Panc1 (cell line): ENCODE measurements at places on chromosomes 6 and 20.
A peak's percentile ranks its signal among the peaks of the same experiment; 100 is the strongest.

GRCh38 chr6:157020398-157020797 is 243.2 kb downstream of the ARID1B start:
- peak overlapping the region; percentile 78 for H3K4me3 ChIP-seq
- peaks cover 42% of the 10 kb centered on the region for H3K4me1 ChIP-seq
- H3K27me3 ChIP-seq, result no peaks in the 10 kb centered on the region
- H3K27ac ChIP-seq, result peak overlapping the region; percentile 90
- no peaks in the 10 kb centered on the region; the same call in 1 of the 2 replicates for H3K36me3 ChIP-seq

- no peak for DNase-seq
- H3K27me3 ChIP-seq, result no peaks in the 10 kb centered on the region
- 0 out of 2 replicates have a peak overlapping the region, but pooled peaks have one; percentile 5 for H3K27ac ChIP-seq
Measured at GRCh38 chr20:32339116-32339515, 19.0 kb upstream of the ASXL1 start.

DNA sequence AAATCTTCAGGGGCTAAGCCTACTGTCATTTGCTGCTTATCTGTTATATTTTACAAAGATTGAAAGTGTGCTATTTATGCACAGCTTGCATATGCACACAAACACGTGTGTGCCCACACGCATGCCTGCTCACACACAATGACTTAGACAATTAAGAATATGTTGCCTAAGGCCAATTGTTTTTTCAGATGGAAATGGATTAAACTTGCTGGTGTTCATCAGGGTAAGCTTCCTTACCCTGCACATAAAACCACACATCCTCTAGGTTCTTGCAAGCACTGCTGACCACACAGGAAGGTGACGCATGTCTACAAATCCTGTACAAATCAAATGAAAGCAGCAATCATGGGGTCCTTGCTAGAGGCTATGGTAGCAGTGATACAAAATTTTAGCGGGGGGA is 58.4 kb downstream of the GJA10 start:
- H3K4me1 ChIP-seq, result peaks cover 21% of the 10 kb centered on the region
- no peak overlapping the region for H3K4me3 ChIP-seq
- no peaks in the 10 kb centered on the region for H3K36me3 ChIP-seq

DNA sequence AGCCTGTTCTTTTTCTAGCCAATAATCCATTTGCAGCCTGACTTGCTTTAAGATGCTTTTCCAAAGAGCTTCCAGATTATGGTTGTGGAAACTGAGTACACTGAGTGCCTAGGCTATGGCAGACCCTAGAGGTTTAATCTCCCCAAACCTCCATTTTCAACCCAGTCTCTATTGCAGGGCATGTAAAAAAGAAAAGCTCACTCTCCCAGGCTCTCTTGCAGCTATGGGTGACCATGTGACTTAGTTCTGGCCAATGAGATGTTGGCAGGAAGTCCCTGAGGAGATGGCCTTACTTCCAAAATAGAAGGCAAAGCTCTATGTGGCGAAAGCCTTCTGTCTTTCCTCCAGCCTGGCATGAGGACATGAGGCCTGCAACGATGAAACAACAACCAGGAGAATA is 3.8 kb downstream of the PDRG1 start:
- no peak for DNase-seq
- H3K27ac ChIP-seq, result no peak overlapping the region
- H3K36me3 ChIP-seq, result peaks cover 37% of the 10 kb centered on the region
- H3K4me1 ChIP-seq, result peaks cover 31% of the 10 kb centered on the region
- H3K4me3 ChIP-seq, result no peak overlapping the region

DNA sequence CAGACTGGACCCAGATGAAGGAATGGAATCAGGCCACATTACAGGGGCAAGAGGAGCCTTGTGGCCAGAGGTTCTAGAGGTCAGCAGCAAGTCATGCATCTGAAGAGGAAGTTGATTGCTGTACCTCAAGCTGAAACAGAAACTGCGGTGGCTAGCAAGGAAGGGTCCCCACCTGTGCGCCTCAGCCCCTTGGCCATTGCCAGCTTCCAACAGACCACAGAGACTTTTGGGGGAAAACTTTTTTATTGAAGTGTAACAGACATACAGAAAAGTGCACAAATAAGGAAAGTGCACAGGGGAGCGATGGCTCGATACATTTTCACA is 26.8 kb upstream of the SLC9A8 start:
- no peak overlapping the region for H3K4me3 ChIP-seq
- H3K4me1 ChIP-seq, result no peaks in the 10 kb centered on the region
- H3K27me3 ChIP-seq, result no peaks in the 10 kb centered on the region
- H3K27ac ChIP-seq, result no peak overlapping the region
- H3K36me3 ChIP-seq, result no peaks in the 10 kb centered on the region

- DNase-seq, result peak; percentile 46
- H3K27me3 ChIP-seq, result peaks cover 25% of the 10 kb centered on the region
- H3K27ac ChIP-seq, result no peak overlapping the region
- no peak overlapping the region for H3K4me3 ChIP-seq
- H3K36me3 ChIP-seq, result no peaks in the 10 kb centered on the region
Measured at GRCh38 chr6:29845405-29846006, 17.9 kb downstream of the HLA-G start.

GRCh38 chr6:106177786-106178185 is 91.7 kb downstream of the PRDM1 start:
- DNase-seq, result no peak
- no peaks in the 10 kb centered on the region for H3K27me3 ChIP-seq
- no peak overlapping the region for H3K4me3 ChIP-seq
- H3K4me1 ChIP-seq, result no peaks in the 10 kb centered on the region

DNA sequence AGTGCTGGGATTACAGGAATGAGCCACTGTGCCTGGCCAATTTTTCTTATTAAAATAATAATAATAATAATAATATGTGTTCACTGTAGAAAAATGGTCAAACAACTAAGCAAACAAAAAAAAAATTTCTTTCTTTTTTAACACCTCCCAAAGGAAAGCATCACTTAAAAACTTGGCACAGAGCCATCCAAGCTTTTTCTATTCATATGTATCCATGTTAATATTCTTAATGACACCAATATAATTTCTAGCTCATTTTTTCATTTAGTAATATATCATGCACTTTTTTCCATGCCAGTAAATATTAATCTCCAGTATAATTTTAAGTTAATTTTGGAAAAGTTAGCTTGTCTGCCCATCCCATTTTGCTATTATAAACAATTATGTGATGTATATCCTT is 101.8 kb downstream of the MBOAT1 start:
- no peak overlapping the region for H3K4me3 ChIP-seq
- no peak overlapping the region for H3K27ac ChIP-seq
- no peaks in the 10 kb centered on the region for H3K4me1 ChIP-seq

- no peaks in the 10 kb centered on the region for H3K27me3 ChIP-seq
- no peak overlapping the region for H3K4me3 ChIP-seq
- DNase-seq, result no peak
- no peak overlapping the region for H3K27ac ChIP-seq
- no peaks in the 10 kb centered on the region for H3K4me1 ChIP-seq
Measured at GRCh38 chr20:12717061-12717460, 291.7 kb upstream of the SPTLC3 start.

GRCh38 chr6:14068133-14068532 is 49.4 kb upstream of the CD83 start:
- no peaks in the 10 kb centered on the region for H3K36me3 ChIP-seq
- no peak overlapping the region for H3K27ac ChIP-seq
- no peak overlapping the region for H3K4me3 ChIP-seq
- H3K27me3 ChIP-seq, result no peaks in the 10 kb centered on the region
- no peak for DNase-seq

DNA sequence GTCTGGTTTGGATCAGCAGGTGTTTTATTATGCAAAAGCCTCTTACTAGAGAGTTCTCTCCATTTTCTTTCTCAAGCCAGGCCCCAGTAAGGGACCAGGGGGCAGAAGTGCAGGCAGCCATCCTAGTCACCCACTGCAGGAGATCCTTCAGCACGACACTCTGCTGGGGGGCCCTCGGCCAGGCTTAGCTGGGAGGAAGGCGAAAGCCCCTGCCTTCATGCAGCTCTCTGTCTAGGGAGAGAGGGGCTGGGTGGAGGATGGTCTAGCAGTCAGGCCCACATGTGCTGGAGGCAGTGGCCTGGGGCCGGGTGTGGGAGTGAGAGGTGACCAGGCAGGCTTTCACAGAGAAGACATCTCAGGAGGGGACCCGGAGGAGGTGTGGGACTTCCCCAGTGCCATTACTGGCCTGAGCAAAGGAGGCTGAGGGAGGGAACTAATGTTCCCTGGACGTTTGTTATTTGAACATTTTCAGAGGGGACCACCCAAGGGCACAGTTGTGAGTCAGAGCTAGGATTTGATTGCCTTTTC is 33.5 kb upstream of the VSTM2L start:
- H3K27me3 ChIP-seq, result no peaks in the 10 kb centered on the region
- H3K36me3 ChIP-seq, result no peaks in the 10 kb centered on the region
- H3K4me3 ChIP-seq, result no peak overlapping the region
- DNase-seq, result no peak

GRCh38 chr20:53917145-53918019 is 153.0 kb downstream of the BCAS1 start:
- H3K36me3 ChIP-seq, result no peaks in the 10 kb centered on the region
- peak overlapping the region; percentile 100 for H3K27ac ChIP-seq
- DNase-seq, result no peak
- peaks cover 52% of the 10 kb centered on the region for H3K4me1 ChIP-seq

- no peak overlapping the region for H3K4me3 ChIP-seq
- H3K27ac ChIP-seq, result no peak overlapping the region
- H3K36me3 ChIP-seq, result no peaks in the 10 kb centered on the region
- no peaks in the 10 kb centered on the region for H3K27me3 ChIP-seq
- no peaks in the 10 kb centered on the region for H3K4me1 ChIP-seq
Measured at GRCh38 chr6:166605752-166606151, 19.3 kb upstream of the RAMACL start.

- no peak overlapping the region for H3K27ac ChIP-seq
- no peaks in the 10 kb centered on the region for H3K36me3 ChIP-seq
- no peak for DNase-seq
- H3K4me1 ChIP-seq, result no peaks in the 10 kb centered on the region
- no peaks in the 10 kb centered on the region for H3K27me3 ChIP-seq
Measured at GRCh38 chr6:32622545-32623401, 14.4 kb upstream of the HLA-DQA1 start.

DNA sequence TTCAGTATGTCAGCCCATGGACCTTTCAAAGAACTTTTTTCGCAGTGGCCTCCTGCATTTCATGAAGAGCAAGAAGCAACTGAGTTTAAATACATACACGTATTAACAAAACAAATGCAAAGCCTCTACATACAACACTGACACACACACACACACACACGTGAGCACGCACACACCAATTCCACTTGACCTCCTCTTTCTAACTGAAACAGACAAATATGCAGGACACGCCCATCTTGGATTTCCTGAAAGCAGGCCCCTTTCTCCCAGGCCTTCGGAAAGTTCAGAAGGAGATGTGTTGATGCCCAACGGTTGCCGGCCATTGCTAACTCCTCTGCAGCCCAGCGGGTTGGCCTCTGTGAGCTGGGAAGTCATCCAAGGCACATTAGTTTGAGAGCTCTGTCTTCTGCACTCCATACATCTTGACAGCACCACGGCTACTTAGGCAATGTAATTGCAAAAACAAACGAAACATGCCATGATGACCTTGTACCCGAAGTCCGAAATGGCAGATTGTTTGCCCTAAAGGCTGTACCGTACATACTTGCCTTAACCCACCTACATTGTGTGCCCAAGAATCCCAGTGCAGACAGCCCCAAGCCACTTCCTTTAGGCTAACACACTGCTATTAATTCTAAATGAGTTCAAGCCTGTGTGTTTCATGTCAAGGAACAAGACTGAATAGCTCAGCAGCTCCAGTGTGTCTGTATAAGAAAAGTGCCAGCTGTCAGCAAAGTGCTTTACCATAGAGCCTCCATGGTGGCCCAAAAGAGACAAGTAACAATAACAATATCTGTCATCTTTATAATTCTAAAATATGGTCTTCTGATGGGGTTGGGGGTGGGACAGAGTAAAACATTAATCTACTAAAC is 138.8 kb upstream of the RNF217 start:
- no peaks in the 10 kb centered on the region for H3K36me3 ChIP-seq
- no peak overlapping the region for H3K4me3 ChIP-seq
- no peaks in the 10 kb centered on the region for H3K27me3 ChIP-seq
- 0 out of 2 replicates have a peak, but pooled peaks cover 3% of the 10 kb centered on the region for H3K4me1 ChIP-seq
- no peak for DNase-seq

- no peaks in the 10 kb centered on the region for H3K4me1 ChIP-seq
- DNase-seq, result no peak
- peaks cover 23% of the 10 kb centered on the region for H3K27me3 ChIP-seq
- no peaks in the 10 kb centered on the region for H3K36me3 ChIP-seq
- H3K4me3 ChIP-seq, result no peak overlapping the region
Measured at GRCh38 chr6:6663421-6664135, 75.1 kb downstream of the LY86 start.

DNA sequence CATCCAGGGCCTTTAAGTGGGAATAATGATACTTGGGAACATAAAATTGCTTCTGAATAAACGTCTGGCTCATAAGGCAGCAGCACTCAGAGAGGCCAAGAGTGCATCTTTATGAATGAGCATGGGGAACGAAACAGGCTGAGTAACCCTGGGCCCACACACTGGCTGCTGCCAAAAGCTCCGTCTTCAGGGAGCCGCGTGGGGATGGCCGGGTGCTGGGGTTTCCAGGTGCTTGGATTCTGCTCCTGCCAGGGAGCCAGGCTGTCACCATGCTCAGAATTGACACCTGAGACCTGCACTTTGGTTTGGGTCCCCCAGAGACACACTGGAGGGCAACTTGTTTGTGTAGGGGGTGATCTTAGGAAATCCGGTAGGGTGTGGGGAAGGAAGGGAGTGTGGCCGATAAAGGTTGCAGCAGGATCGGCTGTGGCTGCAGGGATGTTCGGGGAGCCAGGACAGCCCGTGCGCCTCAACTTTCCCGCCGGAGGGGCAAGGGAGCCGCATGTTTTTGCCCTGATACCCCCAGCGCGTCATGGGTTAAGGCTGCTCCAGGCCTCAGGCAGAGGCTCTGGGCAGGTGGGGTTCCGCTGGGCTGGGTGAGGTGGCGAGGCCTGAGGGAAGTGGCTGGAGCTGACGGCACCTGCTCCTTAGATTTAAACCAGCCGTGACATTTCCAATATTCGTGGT is 101.8 kb downstream of the YTHDF1 start:
- DNase-seq, result no peak
- H3K36me3 ChIP-seq, result no peaks in the 10 kb centered on the region
- no peaks in the 10 kb centered on the region; the same call in 1 of the 2 replicates for H3K27me3 ChIP-seq
- H3K27ac ChIP-seq, result no peak overlapping the region

DNA sequence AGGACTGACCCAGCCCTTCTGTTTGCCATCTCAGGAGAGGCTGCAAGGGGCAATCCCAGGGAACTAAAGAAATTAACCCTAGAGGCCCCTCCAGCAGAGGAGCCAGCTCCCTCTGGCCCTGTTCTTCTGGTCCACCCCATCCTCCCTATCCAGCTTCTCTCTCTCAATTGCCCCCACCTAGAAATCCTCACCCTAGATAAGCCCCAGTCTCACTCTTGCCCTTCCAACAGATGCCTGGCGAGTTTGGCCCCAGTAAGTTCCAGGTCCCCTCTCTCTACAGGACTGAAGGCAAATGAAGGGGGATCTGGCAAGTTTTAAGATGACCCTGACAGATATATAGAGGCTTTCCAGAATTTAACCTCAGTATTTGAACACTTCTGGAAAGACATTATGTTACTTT is 134.0 kb downstream of the THBS2 start:
- H3K27me3 ChIP-seq, result no peaks in the 10 kb centered on the region
- no peak overlapping the region for H3K27ac ChIP-seq
- H3K36me3 ChIP-seq, result no peaks in the 10 kb centered on the region
- no peak overlapping the region for H3K4me3 ChIP-seq
- DNase-seq, result no peak
- H3K4me1 ChIP-seq, result no peaks in the 10 kb centered on the region

- no peak overlapping the region for H3K4me3 ChIP-seq
- no peaks in the 10 kb centered on the region for H3K4me1 ChIP-seq
- no peaks in the 10 kb centered on the region for H3K27me3 ChIP-seq
- no peak for DNase-seq
- no peak overlapping the region for H3K27ac ChIP-seq
Measured at GRCh38 chr6:87333591-87334181, 4.6 kb upstream of the GJB7 start.
